NCI-H2081 (cell line): ENCODE measurements at places on chromosomes 1 and 21.

DNA sequence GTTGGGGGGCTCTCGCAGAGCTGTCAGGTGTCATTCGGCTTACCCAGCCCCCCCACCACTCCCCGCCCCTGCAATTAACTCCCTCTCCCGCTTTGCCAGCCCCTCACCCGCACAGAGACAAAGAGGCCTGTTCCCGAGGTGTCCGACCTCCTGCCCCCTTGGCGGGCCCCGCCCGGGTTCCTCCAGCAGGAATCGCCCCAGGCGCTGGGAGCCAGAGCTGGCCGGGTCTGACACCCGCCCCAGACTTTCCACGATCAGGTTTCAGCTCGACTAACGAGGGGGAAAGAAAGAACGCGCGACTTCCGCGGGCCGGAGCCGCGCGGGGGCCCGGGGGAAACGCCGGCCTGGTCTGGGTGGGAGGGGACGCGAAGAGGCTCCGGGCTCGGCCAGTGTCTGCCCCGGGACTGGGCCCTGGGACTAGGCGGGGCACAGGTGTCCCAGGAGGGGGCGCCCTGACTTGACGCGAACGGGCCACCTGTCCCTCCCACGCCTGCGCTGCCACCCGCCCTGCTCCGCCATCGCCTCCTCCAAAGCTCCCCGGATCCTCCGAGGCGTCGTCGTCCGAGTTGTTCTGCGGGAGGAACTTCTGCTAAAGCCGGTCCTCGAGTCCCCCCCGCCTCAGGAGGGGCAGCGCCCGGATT, 36.4 kb upstream of the HHAT start:
- DNase-seq: peak; percentile 32

DNA sequence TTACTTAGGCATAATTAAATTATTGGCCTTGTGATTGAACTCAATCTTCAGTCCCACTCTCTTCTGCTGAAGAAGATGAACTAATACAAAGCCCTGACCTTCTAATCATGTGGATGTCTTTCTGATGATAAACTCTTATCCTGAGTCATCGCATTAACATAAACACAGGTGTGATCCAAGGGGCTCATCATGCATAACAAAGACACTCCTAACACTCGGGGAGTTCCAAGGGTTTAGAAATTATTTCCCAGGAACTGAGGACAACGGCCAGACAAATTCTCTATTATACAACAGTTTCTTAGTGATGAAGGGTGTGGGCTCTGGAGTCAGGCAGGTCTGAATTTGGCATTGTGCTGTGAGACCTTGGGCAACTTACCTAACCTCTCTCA, 18.0 kb downstream of the DUSP10 start:
- no peak for DNase-seq

- DNase-seq: no peak
These were observed 105.7 kb upstream of the TLR5 start for GRCh38 chr1:223248770-223249140.

GRCh38 chr1:243508943-243509342, 253.1 kb downstream of the SDCCAG8 start:
- no peak for DNase-seq

GRCh38 chr1:164855716-164856329, 296.8 kb downstream of the PBX1 start:
- DNase-seq: no peak

DNA sequence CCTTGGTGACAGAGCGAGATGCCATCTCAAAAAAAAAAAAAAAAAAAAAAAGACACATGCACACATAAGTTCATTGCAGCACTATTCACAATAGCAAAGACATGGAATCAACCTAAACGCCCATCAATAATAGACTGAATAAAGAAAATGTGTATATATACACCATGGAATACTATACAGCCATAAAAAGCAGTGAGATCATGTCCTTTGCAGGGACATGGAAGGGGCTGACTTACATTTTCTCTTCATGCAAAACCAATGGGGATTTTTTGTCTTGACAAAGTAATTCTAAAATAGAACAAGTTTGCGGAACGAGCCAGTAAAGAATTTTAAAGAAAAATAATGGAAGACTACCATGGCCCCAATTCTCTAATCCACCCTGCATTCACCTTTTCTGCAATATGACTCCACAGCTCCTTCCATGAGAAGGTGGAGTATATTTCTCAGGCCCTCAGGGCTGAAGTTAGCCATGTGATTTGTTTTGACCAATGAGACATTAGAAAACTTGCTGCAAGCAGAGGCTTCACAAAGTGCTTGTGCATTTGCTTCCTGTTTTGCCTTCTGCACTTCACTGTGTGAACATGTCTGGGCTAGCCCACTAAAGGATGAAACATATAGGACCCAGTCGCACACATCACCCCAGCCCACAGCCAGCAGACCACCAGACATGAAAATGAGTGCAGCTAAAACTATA, 78.8 kb upstream of the NR5A2 start:
- DNase-seq: no peak

- no peak for DNase-seq
These were observed 67.6 kb downstream of the ARHGEF16 start for GRCh38 chr1:3522112-3522511.

DNA sequence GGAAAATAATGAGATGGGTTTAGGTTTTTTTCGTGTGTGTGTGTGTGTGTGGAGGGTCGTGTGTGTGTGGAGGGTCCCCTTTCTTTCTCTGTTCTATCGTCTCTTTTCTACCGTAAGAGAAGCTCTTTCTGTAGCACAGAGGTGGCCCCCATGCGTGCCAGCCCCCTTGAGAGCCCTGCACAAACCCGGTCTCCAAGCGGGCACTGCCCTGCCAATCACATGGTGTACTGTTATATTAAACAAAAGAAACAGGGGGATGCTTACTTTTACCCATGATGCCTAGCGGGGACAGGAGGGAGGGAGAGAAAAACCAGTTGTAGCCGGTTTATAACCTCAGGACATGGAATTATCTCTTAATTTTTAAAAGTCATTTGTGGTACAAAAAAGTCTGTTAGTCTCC, 41.0 kb downstream of the GATAD2B start:
- peak; percentile 89 for DNase-seq

- DNase-seq: no peak
These were observed 731.4 kb downstream of the KCNT2 start for GRCh38 chr1:195876792-195877191.

DNA sequence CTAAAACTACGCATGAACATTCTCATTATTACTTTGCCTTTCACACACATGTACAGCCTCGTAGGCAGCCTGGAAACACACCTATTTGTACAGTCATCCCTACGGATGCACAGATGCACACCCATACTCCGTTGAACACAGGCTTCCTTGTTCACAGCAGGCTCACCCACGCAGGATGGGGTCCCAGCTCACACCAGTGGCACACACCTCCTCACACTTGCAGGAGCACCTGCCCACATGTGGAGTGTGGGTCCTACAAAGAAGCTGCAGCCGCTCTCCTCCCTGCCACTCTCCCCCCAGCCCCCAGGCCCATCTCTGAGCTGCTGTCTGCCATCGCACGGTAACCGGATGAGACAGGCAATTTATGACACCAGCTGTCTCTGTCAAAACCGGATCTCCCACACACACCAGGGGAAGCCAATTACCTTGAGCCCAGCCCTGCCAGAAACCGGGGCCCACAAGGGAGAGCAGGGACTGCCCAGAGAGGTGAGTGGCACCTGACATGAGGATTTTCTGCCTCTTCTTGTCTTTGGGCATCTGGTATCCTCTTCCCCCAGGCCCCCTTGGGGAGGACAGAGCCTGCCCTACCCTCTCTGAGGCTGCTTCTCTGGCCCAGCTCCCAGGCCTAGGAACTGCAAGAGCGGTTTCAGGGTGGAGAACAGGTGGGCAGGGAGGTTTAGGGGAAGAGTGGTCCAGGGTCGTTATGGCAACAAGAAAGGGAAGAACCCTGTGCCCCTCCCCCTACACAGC, 175.4 kb downstream of the IGSF21 start:
- DNase-seq: peak; percentile 27

DNA sequence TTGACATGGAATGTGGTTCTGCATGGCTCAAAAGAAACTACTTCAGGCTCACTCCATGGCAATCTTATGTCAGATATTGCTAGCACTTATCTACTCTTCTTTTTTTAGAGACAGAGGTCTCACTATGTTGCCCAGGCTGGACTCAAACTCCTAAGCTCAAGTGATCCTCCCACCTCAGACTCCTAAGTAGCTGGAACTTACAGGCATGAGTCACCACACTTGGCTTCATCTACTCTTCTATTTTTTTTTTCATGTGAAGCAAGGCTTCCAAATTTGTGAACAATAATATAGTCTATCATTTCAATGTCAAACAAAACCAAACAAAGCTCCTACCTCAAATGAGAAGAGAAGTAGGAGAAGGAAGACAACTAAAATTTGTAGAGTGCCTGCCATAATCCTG, 7.5 kb upstream of the PSEN2 start:
- no peak for DNase-seq

GRCh38 chr1:22470227-22470626, 18.6 kb downstream of the ZBTB40 start:
- no peak for DNase-seq

DNA sequence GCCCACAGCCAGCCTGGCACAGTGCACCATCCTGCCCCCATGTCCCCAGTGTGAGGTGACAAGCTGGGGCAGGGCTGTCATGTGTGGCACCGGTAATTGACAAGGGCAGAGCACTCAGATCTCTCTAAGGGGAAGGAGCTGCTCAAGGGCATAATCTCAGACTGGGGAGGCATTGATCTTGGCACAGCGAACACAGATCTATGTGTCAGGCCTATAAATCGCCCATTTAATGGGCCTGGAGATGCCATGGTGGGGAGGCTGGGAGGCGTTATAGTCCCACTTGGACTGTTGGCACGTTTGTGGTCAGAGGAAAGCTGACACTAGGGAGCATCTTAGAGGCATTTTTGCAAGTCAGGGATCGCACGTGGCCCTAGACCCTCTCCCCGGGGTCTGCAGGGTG, 594.1 kb downstream of the PTPRU start:
- DNase-seq: no peak

DNA sequence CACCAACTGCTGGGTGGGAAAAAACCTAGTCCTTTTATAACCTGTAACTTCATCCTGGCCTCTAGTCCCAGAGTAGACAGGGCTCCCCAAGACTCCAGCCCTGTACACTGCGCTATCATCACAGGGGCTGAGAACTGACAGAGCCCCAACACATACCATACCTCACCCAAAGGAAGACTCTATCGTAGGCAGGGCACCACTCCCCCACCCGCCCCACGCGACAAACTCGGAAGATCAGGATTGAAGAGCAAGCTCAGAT, 15.8 kb downstream of the INPP5B start:
- DNase-seq: no peak

DNA sequence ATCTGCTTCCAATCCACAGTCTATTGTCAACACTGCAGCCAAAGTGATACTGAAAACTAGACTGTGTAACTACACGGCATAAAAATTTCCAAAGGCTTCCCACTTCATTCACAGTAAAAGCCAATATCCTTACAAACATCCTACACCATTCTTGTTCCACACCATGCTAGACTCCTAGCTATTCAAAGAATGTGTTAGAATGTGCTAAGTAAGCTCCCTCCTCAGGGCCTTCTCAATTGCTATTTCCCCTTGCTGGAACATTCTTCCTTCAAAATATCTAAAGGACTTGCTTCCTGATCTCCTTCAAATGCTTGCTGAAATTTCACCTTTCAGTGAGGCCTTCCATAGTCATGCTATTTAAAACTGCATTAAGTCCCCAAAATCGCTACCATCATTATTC, 228.1 kb downstream of the AKT3 start:
- DNase-seq: no peak

DNA sequence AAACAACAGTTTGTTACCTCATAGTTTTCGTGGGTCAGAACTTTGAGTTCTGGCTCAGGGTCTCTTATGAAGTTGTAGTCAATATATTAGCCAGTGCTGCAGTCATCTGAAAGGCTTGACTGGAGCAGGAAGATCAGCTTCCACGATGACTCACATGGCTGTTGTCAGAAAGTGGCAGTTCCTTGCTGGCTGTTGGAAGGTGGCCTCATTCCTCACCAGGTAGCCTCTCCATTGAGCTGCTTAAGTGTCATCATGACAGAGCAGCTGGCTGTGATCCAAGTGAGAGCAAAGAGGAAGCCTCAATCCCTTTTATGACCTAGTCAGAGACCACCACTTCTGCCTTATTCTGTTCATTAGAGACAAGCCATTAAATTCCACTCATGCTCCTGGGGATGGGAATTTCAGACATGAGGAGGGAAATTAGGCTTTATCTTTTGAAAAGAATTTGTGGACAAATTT, 5.6 kb downstream of the OSBPL9 start:
- DNase-seq: peak; percentile 56

DNA sequence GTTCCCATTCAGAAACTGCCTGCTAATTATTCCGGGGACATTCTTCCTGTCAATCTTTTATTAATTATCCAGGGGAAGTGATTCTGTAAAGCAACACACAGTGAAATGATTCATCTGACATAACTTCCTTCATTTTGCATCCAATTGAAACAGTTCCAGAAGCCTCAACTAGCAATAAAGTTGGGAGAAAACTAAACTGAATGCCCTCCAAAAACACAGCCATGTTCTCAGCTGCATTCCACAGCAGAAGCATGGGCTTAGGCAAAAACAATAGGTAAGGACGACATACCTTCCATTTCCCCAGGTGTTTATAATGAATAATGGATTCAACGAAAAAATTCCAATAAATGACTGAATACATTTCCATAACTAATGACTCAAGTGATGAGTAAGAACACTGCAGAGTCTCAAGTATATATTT, 36.9 kb upstream of the TARBP1 start:
- no peak for DNase-seq

DNA sequence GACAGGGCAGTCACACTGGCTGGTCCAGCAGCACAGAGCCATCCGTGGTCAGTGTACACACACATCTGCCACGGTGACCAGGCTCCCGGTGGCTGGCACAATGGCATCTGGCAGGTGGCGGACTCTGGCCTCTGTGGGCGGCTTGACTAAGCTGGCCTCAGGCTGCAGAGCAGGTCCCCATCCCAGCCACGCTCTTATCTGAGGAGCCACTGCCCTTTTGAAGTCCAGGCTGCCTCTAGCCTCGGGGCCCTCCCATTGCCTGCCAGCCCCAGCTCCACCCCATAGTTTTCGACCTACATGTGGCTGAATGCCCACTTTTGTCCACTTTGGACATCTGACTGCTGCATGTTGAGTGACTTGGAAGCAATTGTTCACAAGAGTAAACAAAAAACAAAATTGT, 29.9 kb upstream of the EDN2 start:
- DNase-seq: no peak

GRCh38 chr1:185166106-185166505, 9.1 kb downstream of the SWT1 start:
- no peak for DNase-seq

GRCh38 chr1:71157151-71157550, 76.3 kb upstream of the ZRANB2 start:
- DNase-seq: no peak

DNA sequence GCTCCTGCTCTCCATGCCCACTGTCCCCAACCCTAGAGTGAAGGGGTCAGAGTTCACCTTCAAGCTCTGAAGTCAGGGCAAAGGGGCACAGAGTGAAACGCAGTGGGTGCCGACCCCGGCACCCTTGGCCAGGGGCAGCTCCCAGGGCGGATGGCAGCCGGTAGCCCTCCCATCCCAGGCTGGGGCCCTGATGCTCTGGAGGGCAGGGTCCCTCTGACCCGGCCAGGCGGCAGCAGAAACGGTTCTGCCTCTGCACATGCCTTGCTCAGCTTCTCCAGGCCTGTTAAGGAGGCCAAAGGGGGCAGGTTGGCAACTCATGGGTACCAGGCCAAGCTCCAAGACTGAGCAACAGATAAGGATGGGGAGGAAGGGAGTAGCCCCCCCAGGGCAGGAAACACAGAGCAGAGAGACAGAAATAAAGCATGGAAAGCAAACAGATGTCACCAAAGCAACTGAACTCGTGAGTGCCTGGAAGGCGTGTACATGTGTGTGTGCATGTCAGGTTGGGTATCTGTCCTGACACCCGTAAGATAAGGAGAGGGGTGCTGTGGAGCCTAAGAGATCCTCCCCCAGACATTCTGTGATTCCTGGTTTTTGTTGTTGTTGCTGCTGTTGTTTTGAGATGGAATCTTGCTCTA, 112.3 kb upstream of the IFFO2 start:
- DNase-seq: no peak
